ENCODE measurements at places on chromosomes 2 and 18.

GRCh38 chr2:170966648-170967396 lies 37.8 kb downstream of the GORASP2 start:
- DNase-seq: no peak

DNA sequence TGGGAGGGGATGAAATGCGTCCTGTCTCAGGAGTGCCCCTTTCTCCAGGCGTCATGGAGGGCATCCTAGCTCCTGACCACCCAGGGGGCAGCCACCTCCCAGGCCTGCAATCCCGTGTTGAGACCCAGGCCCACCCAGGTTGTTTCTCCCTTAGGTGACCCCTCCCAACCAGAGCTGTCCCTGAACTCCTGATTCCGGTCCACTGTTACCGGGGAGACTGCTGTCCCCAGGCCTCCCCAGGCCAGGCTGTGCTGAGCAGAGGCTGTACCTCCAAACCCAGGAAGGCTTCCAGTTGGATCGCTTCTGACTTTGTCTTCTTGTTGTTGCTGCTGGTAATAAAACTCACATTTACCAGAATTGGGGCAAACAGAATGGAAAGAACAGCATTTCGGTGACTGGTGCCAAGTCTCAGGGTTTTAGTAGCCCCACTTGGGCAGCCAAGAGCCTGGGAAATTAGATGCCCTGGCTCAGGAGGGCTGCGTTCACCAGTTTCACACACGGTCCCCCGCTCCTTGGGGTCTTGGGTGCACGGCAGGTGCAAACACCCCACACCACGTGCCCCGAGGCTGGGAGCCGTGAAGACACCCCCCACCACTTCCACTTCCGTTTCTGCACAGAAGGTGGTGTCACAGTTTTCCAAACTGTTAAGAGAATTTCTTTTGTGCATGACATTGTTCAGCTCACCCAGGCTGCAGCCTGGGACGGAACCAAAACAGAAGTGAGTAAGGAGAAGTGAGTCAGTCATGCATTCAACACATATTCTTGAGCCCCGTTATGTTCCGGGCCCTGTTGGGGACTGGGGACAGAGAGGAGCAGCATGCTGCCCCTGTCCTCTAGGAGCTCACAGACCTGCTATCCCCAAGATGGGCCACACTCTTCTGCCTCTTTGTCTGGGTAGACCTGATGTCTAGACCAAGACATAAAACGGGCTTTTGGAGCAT lies 29.4 kb downstream of the ITM2C start:
- DNase-seq: no peak

DNA sequence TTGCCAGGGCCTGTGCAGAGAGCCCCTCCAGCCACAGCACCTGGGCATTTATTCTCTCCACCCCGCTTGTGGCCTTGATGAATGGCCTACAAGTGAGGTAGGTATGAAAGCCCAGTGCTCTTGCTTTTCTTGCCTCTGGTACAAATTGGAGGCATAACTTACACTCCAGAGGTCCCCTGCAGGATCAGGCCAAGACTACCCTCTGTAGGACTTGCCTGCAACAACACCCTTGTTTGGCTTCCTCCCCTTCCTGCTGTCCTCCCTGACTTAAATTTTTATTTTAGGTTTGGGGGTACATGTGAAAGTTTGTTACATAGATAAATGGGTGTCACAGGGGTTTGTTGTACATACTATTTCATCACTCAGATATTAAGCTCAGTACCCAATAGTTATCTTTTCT lies 95.7 kb downstream of the CDC42EP3 start:
- DNase-seq: no peak

DNA sequence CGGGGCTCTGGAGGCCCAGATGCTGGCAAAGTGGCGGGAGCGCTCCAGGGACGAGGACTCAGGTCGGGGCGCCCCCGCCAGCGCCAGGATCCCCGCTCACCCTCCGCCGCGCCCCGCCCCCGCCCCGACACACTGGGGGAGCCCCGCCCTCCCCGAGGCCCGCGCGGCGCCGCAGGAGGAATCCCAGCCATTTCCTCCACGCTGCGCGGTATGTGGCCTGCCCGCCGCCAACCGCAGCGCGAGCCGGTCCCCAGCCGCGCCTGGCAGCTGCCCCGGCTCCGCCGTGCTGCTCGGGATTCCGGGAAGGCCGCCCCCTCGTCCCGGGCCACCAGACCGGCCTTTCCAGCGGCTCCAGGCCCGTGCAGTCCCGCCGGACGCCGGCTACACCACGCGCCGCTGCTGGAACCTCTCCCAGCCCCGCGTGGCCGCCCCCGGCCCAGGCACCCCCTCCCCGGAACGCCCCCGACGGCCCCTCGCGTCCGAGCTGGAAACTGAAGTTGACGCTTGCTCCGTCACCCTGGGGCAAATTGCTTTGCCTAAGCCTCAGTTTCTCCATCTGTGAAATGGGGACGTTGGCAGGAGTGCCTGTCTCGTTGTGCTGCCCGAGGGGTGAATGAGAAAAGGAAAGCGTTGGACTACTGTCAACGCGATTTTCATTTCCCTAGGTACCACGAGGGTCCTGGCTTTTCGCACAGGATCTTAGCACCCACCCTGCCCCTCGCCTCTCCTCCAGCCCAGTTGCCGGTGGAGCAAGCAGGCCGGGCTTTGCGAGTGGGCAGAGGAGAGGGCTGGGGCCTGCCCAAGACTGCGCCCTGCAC lies 53.6 kb downstream of the PKDCC start:
- peak; percentile 28 for DNase-seq

DNA sequence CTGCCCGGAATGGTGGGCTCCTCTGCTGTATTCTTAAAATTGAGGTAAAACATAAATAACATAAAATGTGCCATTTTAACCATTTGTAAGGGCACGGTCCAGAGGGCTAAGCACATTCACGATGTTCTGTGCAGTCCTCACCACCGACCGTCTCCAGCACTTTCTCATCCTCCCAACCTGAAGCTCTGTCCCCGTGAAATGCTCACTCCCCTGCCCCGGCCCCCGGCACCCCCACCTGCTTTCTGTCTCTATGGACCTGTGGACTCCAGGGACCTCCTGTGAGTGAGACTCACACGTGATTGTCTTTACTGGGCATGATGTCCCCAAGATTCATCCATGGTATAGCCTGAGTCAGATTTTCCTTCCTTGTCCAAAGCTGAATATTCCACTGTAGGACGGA lies 38.7 kb upstream of the CTDP1 start:
- DNase-seq: no peak

DNA sequence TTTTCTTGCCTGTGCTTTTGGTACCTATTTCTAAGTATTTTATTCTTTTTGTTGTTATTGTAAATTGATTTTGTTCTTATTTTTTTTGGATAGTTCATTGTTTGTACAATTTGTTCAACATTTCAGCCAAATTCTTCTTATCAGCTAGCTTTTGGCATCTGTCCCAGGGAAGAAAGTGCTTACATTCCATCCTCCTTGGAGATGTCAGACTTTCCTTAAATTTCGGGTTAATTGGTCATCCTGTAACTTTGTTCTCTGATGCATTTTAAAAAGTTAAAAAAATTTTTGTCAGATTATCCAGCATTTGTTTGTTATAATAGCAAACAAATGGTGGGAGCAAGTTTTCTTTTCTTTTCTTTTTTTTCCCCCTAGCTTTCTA lies 60.3 kb downstream of the PTH2R start:
- DNase-seq: no peak

- no peak for DNase-seq
Measured at GRCh38 chr2:33632831-33633230, 33.7 kb upstream of the FAM98A start.

GRCh38 chr2:88959480-88960204 lies 268.2 kb downstream of the RPIA start:
- no peak for DNase-seq

- DNase-seq: no peak
Measured at GRCh38 chr2:217049956-217050355, 190.1 kb upstream of the TNP1 start.

- DNase-seq: no peak
Measured at GRCh38 chr2:117862459-117862858, 48.0 kb downstream of the DDX18 start.

Measured in stimulated activated CD8-positive, alpha-beta memory T cell treated with anti-CD3 and anti-CD28 coated beads, Interleukin-2, amount 100 ng/mL, for 48 hours (primary cell).